ENCODE measurements at places on chromosomes 6 and 20. TPM values are rescaled to one million over a fixed set of nuclear protein-coding genes. Genes with fewer than 3 reads are reported as not detected.

GRCh38 chr20:63868264-63868663 is 3.2 kb downstream of the TPD52L2 start:
- no peak for DNase-seq

DNA sequence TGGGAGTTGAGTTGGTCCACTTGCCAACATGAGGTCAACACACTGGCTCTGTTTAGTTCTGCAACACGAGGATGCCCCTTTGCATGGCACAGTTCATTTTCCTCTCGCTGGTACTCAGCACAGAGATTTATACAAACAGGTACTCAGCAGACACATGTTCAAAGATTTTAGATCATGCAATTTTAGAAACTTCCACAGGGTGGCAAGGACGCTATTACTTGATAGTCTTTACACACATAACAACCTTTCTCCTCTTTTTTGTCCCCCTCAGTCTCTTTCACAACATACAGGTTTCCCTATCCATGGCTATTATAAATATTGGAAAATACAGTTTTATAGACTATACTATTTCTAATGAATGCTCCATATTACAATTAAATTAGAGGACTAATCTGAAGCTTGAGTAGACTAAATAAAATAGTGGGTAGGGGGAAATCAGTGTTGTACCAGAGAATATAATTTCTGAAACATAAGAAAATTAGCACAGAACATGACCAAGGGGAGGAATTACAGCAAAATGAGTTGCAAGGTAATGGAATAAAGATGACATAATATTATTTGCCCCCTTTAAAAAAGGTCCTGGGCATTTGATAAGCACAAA is 331.8 kb upstream of the BTBD3 start:
- DNase-seq = peak; percentile 57

DNA sequence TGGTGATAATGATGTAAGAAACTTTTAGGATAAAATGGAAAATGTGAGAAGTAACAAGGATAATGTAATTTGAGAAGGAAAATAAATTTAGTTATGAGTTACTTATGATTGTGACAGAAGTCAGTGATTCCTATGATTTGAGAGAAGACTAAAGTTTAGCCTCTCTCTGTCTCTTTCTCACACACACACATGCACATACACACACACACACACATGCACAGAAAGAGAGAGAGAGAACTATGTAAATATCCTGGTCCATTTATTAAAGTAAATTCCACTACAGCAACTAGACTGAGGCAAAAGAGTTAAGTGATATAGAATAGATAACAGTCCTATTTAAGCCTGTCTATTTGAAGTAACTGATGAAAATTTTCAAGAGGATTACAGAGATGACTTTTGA is 375.2 kb downstream of the CD109 start:
- no peak for DNase-seq

GRCh38 chr20:50561379-50562078 is 51.3 kb downstream of the PTPN1 start:
- DNase-seq = peak; percentile 86

MYO6 gene
- total RNA-seq = 28.8 TPM

SAPCD1 gene
- total RNA-seq = 11.6 TPM

All from HT-29 (cell line).